ENCODE measurements at places on chromosomes 7 and 10.

- no peak for DNase-seq
Observed at GRCh38 chr7:152883858-152884257, 124.3 kb downstream of the ACTR3B start.

DNA sequence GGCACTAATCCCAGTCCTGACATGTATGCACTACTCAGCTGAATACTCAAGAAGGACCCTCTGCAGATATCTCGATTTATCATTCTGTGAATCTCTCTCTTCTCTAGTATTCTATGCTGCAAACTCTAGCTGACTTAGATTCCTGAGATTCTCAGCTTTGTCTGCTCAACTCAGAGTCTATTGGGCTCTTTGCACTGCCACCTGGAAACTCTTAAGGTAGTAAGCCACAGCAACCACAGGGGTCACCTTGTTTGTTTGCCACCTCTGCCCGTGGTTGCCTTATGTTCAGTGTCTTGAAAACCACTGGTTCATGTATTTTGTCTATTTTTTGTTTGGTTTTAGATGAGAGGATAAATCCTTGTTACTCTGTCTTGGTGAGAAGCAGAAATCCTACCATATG lies 72.9 kb downstream of the SP8 start:
- DNase-seq = no peak

DNA sequence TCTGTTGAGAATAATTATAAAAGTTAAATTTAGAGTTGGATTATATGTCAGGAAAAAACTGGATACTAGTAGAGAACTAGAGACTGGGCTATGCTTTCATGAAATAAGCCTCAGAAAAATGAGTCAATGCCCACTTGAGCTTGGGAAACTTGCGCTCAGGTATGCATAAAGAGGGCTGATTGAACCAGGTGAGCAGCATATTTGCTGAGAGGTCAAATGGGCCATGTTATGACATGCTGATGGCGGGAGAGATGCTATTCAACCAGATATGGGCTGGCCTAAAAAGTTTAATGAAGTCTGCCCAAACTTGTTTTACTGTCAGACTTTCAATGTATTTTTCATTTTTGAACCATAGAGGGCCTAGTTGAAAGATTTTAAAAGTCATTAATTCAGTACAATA lies 837.6 kb upstream of the GHITM start:
- DNase-seq = no peak

- no peak for DNase-seq
Observed at GRCh38 chr10:102804382-102805055, 32.7 kb downstream of the CYP17A1 start.

DNA sequence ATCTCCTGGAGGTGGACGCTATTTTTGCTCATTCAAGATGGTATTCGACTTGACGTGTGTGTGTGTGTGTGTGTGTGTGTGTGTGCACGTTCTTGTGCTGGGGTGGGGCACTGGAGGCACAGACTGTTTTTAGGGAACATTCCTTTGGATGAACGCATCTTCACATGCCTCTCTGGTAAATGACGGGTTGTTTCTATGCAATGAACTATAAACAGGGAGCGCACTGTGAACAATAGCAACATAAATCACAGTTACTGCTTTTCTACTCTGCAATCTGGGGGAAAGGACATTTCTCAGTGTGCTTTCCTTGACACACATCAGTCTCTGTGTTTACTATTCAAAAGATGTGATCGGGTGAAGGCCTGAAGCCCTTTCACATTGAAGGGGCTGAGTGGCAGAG lies 120.1 kb upstream of the PITRM1 start:
- DNase-seq = no peak

- DNase-seq = no peak
Observed at GRCh38 chr10:22367471-22367870, 22.2 kb downstream of the SPAG6 start.

DNA sequence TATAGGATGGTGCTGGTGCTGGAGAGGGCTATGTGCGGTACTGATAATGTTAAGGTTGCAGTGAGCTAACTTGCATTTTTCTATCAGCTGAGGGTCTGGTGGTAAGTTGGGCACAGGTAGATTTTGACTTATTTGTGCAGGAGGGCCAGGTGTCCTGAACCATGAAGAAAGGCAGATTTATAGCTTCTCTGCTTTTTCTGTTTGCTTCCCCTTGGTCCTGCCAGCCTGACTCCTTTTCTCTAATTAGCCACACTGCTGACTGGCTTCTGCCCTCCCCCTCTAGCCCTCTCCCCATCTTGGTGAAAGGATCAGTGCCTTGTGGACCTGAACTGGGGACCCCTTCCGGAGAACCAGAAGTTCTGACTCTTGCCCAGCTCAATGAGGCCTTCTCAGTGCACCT lies 40.8 kb upstream of the STEAP4 start:
- DNase-seq = no peak

DNA sequence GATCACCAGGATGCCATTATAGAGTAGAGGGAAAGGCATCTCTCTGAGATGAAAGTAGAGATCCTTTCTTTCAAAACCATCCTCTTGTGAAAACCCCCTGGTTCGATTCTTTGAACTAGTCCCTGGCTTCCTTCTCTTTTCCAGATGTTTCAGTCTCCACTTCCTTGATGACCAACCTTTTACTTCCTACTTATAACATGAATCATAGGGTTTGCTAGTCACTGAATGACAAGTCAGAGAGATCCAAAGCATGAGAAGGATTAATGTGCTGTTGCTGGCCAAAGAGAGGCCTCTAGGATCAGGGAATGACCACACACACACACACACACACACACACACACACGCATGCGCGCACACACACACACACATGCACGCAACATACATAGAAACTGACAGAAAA lies 161.1 kb upstream of the FRMD4A start:
- no peak for DNase-seq

DNA sequence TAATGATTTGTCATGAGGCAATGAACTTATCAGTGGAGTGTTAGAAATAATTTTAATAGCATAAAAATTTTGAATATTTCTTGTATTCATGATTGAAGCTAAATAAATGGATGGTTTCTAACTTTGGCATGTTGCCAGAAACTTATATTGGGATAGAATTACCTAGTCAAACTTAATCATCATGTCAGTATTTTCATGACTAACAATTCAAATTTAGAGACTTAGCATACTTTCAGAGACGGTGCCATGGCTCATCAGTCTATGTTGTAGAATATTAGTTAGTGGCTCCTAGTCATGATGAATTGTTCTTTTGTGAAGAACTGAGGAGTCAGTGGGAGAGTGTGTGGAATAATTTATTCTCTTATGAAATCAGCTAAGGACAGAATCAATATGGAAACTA lies 599.6 kb upstream of the POT1 start:
- DNase-seq = no peak

Data from NCI-H446 treated with DMSO at 0.1 percent for 48 hours (cell line).